ENCODE measurements at places on chromosomes 11 and 22.

DNA sequence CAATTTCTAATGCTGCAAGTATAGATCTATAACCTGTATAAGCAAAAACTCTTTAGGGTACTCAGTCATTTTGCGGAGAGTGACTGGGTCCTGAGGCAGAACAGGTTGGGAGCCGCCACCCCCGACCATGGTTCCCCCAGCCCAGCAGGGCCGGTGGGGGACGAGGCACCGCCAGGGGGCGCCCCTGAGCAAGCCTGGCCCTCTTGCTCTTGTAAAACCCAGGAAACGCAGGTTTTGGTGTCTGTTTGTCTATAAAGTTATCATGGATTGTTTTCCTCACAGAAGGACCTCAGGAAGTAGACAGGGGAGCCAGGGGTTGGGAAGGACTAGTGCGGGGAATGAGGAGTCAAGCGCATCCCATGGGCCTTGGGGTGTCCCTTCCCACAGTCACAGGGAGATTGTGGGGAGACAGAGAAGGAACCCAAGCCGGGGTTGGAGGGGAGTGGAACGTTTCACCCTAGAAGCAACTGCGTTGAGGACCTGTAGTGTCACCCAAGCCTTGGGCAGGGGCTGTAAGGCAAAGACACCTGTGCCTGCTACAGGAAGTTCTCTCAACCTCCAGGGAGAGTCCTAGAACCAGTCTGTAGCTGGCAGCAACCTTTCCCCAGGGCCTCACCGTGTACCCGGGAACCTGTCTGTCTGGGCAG, 26.4 kb downstream of the KCTD17 start:
- DNase-seq, result peak; percentile 84

DNA sequence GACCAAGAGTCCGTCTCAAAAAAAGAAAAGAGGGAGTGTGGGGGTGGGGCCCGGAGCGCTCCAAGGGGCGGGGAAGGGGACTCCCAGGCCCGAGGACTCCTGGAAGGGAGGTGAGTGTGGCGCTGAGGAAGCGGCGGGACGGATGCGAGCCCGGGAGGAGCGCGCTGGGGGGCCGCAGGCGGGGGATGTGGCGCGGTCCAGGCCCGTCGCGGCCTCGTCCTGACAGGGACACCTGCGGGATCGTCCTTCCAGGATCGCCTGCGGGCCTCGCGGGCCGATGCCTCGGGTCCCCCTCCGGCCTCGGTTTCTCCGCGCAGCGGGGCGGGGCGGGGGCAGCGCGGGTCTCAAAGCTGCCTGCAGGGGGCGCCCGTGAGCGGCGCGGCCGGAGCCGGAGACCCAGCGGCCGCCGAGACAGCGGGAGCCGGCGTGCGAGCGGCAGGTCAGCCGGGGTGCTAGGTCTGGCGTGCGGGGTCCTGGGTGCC, 3.8 kb upstream of the ADORA2A start:
- peak; percentile 68 for DNase-seq

DNA sequence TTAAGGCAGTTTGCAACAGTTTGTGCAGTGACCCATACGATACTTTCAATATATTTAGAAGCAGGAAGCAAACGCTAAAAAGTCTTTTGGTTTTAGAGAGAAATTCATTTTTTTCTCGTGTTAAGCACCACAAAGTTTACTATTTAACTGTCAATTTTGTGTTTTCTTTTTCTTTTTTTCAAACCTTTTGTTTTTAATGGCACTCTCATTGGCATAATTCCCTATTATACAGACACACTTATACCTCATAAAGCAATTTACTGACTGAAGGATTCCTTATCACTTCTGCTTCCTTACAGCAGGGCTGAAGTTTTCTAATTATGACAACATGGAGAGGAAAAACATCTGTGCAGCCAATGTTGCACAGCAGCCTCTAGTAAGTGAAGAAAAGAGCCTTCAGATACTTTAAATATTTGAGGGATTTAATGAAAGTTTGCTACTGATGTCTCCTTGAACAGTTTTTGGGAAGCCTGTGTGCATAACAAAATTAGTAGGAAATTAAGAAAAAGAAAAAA, 2191.2 kb downstream of the LRRC4C start:
- no peak for DNase-seq

GRCh38 chr11:111642542-111642941, 40.3 kb downstream of the SIK2 start:
- no peak for DNase-seq

GRCh38 chr11:64750361-64751054, 6.6 kb upstream of the RASGRP2 start:
- DNase-seq, result peak; percentile 38

- DNase-seq, result no peak
These were observed 25.5 kb downstream of the TMPRSS13 start for GRCh38 chr11:117903505-117904382.
